Activated CD4-positive, alpha-beta T cell treated with anti-CD3 and anti-CD28 coated beads, Interleukin-2, amount 50 U/mL, for 48 hours (primary cell): ENCODE measurements at places on chromosomes 7 and 10.

GRCh38 chr7:123823898-123824753 is 20.8 kb upstream of the HYAL4 start:
- peak; percentile 64 for DNase-seq

- no peak for DNase-seq
Measured at GRCh38 chr10:104666106-104666505, 25.0 kb downstream of the SORCS3 start.

DNA sequence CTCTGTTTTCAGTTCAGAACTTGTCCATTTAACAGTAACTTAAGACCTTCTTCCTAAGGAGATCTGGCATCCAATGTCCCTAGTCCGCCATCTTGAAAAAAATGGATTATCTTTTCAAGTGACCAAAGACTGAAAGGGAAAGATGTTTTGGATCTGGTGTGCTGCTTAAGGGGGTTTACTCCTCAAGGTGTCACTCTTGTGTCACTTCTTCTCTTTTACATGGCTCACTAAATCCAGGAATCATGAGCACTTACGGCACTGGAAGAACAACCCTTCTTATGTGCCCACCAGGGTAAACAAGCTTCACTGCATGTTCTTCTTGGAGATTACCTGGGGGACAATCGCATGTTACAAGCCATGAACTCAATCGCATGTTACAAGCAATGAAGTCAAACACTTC is 43.7 kb downstream of the ANXA8 start:
- no peak for DNase-seq

DNA sequence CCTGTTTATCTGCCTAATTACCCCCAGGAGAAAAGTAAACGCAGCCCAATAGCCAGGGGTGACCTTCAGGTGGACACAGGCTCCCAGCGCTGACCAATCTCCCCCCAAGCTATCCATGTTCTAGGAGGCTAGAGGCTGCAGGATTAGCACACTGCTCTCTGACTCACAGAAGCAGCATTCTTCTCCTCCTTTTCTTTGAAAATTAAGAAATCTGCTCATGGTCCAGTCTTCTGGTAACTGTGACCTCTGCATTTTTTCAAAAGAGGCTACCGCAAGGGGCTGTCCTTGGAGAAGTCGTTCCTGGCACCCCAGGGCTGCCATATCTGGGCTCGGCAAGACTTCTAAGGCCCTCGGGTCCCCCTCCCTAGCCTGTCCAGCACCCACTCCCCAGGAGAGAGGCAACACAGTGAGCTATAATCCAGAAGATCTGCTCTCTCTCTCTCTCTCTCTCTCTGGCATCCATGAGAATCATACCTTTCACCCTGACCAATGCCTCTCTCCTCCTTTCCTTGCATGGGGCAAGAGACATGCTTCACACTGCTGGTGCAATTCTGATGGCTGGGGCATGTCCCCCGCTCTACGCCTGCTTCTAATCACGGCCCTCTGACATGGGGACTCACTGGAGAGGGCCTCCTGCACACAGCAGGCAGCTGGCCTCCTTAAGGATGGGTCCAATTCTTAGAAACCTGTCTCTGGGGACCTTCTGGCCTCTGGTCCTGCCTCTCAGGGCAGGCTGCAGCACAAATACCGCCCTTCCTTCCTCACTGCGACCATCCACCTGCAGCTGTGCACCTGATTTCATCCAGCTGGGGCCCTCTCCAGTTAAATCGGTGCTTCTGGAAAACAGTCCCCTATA is 27.3 kb downstream of the ANXA11 start:
- DNase-seq = no peak

DNA sequence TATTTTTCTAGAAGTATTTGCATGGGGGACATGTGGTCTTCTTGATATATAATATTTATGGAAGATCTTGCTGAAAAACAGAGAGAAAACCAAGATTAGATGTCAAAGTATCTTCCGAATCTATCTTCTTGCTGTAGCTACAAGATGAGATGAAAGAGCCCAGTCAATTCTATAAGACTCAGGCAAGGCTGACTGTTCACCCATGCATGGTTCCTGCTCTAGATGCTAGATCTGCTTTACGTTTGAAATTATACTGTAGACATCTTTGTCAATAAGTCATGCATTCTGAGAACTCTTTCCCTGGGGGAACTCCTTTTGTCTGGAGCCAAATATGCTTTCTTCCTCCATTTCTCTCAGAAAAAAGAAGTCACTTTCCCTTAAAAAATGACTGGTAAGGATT is 1292.0 kb downstream of the XPNPEP1 start:
- DNase-seq = no peak

GRCh38 chr10:17059197-17059688 is 70.4 kb downstream of the CUBN start:
- DNase-seq = no peak

GRCh38 chr7:39946693-39947092 is 3.4 kb upstream of the CDK13 start:
- no peak for DNase-seq

- no peak for DNase-seq
Measured at GRCh38 chr10:21934307-21934706, 69.2 kb downstream of the DNAJC1 start.

DNA sequence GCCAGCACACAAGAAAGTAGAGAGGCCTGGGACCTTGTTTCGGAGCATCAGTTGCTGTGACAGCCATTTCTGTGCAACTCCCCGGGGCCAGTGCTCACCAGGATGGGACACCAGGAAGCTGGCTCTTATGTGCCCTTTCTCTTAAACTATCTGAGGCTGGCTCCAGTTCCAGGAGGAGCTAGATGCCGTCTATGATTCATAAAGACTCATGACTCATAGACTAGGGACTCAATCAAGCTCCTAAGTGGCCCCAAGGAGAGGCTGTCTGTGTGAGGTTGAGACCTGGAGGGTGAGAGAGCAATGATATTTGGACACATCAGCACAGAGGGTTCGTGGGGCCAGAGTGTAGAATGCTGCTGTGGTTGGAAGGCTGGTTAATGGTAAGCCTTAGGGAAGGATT is 580.1 kb downstream of the CCSER2 start:
- no peak for DNase-seq

GRCh38 chr7:22942191-22942590 is 71.7 kb downstream of the HYCC1 start:
- DNase-seq = no peak

DNA sequence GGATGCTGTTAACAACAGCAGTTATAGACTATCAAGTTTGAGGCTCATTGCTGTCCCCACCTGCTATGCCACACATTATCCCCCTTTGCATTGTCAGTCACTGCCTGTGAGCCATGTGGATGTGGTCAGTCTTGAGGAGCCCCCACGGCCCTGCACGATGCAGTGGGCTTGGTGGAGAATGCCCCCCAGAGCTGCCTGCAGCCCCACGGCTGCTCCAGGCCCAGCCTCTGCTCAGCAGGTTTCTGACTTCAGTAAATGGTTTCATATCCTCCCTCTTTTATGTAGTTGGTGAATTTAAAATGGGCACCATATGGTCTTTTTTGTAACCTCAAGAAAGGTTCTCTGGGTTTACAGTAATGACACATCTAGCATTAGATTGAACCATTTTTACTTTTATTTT is 164.1 kb downstream of the EBF3 start:
- no peak for DNase-seq

DNA sequence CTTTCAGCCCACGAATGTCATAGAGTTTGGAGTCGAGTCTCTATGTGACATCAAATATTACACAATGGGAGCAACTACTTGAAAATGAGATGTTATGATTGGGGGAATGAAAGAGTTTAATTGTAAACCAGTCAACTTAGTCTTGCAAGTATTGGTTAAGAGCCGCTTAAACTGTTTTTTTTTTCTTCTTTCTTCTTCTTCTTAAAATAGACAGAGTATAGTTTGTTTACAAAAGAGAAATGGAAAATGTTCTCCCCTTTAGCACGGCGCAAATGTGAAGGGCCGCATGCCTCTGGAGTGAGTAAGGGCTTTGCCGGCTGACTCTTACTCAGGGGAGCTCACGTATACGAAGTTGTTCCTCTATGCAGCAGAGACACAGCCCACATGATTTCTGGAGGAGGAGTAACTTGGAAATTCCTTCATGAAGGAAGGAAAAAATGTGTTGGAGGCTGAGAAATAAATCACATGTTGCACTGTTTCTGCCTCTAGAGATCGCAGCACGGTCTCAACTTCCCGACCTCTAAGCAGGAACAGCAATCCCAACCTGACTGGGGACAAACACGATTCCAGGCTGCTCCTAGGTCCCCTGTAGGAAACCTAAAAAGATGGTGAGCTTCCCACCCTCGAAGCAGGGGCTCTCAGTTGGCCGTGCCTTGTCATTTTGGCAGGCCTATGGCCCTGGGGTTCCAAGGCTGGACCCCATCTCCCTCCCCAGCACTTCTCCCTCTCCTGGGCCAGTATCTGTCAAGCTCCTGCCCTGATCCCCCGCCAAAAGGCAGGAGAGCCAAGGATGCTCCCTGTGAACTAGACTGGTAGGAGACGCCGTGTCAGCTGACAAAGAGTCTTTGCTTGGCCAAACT is 44.8 kb downstream of the MYOF start:
- DNase-seq = no peak

DNA sequence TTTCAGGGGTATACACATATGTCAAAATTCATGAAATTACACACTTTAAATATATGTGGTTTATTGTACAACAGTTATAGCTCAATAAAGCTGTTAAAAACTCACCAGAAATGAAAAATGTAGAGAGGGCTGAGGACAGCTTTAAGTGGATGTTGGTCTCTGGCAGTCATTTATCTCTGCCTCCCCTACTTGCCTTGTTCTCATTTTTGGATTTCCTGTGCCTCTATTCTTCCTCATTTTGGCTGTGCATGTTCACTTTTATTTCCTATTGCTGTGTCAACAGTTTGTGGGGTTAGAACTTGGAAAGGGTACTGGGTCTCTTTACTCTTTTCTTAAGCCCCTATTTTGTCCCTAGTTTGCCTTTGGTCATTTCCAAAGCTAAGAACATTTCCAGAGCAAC is 18.6 kb upstream of the MEST start:
- DNase-seq = no peak

GRCh38 chr7:147498081-147498480 is 1092.5 kb upstream of the C7orf33 start:
- no peak for DNase-seq

DNA sequence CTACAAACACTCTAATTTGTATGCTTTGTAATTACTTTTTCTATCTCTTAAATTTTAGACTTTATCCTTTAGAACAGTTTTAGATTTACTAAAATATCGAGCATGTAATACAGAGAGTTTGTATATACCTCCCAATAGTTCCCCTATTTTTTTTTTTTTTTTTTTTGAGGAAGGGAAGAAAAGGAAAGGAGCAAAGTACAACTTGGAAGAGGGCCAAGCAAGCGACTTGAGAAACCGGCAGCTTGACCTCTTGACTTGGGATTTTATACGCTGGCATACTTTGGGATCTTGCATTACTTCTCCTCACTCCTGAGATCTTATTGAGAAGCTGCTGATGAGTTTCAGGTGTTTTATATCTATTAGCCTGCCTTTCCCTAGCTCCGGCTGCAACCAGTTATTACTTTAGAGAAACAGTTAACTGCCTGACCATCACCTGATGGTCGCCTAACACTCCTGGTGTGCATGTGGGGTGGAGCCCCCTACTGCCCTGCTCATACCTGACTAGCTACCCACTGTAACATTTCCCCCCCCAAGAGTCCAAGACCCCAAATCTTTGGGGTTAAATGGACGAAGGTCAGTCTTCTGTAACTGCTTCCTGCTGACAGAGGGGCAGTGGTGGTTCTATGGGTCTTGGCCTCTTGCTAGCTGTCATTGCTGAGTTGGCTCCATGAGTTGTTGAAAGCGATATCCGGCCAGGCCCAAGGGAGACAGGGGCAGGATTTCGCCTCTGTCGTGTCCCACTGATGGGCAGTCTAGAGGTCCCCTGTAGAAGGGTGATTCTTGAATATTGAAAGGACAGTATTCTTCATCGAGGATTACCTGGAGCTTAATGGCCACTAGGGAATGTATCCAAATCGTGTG is 28.5 kb downstream of the MKLN1 start:
- no peak for DNase-seq

GRCh38 chr7:73707045-73707631 is 12.3 kb downstream of the STX1A start:
- no peak for DNase-seq

DNA sequence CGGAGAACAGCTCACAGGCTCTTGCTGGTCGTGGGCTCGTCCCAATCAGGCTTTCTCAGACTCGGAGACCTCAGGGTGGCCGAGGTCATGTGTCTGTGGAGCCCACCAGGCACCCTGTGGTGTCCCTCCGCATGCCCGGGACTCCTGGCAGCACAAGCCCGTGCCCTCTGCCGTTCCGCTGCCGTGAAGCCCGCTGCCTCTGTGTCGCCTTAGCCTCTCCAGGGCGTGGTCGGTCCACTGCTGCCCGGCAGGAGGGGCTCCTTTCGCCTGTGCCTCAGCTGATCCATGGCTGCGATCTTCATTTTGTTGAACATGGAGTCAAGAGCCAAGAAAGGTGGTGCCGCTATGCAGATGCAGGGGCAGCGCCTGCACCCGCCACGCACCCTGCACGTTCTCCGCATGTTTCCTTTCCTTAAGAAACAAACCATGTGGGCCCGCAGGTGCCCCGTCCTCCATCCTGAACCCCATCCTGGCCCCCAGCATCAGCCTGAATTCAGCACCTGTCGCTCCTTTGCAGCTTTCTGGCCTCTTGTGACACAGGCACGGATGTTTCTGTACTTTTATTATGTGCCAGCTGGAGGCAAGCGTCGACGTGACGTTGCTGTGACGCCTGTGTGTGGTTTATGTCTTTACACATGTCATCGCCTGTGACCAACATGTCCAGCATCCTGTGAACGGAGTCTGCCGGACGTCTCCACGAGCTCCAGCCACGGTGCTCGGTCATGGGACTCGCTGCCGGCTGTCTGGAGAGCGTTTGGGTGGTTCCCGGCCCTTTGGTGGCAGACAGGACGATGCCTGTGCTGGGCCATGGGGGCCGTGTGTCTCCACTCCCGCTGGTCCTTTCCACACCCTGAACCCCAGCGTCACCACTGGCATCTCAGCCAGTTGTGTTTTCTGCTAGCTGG is 69.9 kb downstream of the NKX6-2 start:
- DNase-seq = no peak

- no peak for DNase-seq
Measured at GRCh38 chr7:28316489-28316888, 95.8 kb upstream of the CREB5 start.

DNA sequence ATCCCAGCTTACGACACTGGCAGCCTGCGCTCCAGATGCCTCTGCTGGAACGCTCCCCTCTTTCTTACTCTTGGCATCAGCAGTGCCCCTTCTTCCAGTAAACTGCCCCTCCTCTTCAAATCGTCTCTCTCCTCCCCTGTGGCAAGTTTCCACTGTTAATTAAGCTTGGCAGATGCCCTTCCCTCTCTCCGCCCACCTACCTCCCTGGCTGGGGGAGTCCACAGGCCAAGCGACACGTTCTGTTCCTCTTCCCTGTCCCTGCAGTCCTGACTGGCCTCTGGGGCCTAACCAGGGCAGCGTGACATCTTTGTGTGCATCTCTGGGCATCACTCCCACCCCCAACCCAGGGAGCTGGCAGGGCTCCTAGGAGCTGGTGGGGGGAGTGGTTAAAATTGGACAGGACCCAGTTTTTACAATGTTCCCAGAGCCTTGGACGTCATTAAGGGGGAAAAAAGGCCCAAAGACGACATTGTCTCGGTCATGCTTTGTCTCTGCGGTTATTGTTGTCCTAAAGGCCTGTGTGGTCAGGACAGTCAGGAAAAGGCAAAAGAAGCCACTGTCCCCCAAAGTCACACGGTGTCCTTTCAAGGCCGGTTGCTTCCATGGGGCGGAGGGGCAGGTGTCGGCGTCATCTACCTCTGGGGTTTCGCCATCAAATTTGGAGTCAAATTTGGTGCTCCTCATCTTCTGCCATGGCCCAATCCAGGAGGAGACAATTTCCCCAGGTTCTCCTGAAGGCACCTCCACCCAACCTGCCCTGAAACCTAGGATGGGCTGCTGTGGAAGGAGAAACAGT is 54.2 kb downstream of the DLG5 start:
- DNase-seq = no peak

GRCh38 chr10:91582153-91582554 is 50.7 kb downstream of the PPP1R3C start:
- DNase-seq = no peak
